Naive B cell (primary cell): ENCODE measurements at places on chromosomes 1 and 21. TPM values are rescaled to one million over a fixed set of nuclear protein-coding genes. Genes with fewer than 3 reads are reported as not detected.

DNA sequence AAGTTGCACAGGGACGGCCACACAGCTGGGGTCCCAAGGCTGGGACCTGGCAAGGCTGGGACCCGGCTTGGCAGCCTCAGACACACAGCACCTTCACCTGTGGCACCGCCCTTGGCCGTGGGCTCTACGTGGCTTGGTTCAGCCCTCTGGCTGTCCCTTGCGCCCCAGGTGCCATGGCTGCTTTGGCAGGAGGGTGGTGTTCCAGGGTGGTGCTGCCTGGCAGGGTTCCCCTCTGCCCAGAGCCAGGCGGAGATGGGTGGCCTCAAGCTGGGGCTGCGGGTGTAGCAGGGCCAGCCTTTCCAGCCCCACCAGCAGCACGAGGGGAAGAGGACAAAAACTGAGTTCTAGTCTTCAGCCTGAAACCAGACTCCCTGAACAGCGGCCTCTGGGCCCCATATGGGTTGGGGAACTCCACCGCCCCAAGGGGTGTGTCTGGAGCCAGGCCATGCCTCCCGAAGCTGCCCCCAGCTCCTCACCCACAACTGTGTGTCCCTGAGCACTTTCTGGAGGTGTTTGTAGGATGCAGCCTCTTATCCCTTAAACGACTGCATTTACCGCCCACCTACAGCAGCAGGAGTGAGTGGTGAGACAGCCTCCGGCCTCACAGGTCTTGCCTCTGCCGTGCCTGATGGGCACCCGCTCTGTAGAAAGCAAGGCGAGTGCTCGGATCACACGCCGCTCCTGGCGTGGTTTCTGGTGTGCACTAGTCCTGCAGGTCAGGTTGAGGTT, 92.3 kb downstream of the PDE9A start:
- H3K4me1 ChIP-seq, result peaks cover 14% of the 10 kb centered on the region
- H3K36me3 ChIP-seq, result no peaks in the 10 kb centered on the region
- no peaks in the 10 kb centered on the region for H3K27me3 ChIP-seq

IBA57 gene
- polyA plus RNA-seq, result 3.6 TPM

KCNT2 gene
- not detected for polyA plus RNA-seq

DNA sequence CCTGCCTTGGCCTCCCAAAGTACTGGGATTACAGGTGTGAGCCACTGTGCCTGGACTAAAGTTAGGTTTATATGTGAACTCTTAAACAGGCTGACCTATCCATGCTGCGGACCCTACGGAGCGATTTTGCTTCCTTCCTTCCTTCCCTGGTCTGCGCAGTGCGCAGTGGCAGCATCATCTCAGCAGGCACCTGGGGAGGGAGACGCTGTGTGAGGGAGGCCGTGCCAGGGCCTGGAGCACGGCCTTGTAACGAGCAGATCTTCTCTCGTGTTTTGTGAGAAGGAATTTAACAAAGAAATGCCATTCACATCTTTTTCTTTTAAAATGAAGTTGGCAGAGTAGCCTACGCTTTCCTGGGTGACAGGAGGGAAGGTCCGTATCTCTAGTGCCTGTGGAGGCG, 45.8 kb downstream of the PKNOX1 start:
- no peak for DNase-seq
- H3K36me3 ChIP-seq, result peaks cover 26% of the 10 kb centered on the region
- H3K4me1 ChIP-seq, result peaks cover 18% of the 10 kb centered on the region
- H3K4me3 ChIP-seq, result no peak overlapping the region

C1orf87 gene
- polyA plus RNA-seq, result not detected

SDHC gene
- 186 TPM for polyA plus RNA-seq

C4BPA gene
- not detected for polyA plus RNA-seq
